Neural crest cell (in vitro differentiated cells): ENCODE measurements at places on chromosomes 12 and 14. TPM values are rescaled to one million over a fixed set of nuclear protein-coding genes. Genes with fewer than 3 reads are reported as not detected.

B4GALNT3 gene
- 2.6 and 3.1 TPM in 2 replicates for total RNA-seq

- H3K36me3 ChIP-seq: peaks cover 4% of the 10 kb centered on the region
- peak overlapping the region; percentile 87 for H3K27ac ChIP-seq
- DNase-seq: no peak
- H3K4me3 ChIP-seq: peak overlapping the region; percentile 95
- peaks cover 27% of the 10 kb centered on the region for H3K4me1 ChIP-seq
Observed at GRCh38 chr12:132085291-132085635, 58.9 kb downstream of the DDX51 start.

CFAP251 gene
- 1.6 and 2.0 TPM in 2 replicates for total RNA-seq

GRCh38 chr14:57889245-57889644, 23.4 kb upstream of the SLC35F4 start:
- no peak for DNase-seq
- no peak overlapping the region for H3K4me3 ChIP-seq
- H3K36me3 ChIP-seq: no peaks in the 10 kb centered on the region
- H3K27ac ChIP-seq: no peak overlapping the region
